ENCODE measurements at places on chromosomes 13 and 19.

GRCh38 chr13:93948162-93948922 lies 531.1 kb downstream of the DCT start:
- no peak for DNase-seq

DNA sequence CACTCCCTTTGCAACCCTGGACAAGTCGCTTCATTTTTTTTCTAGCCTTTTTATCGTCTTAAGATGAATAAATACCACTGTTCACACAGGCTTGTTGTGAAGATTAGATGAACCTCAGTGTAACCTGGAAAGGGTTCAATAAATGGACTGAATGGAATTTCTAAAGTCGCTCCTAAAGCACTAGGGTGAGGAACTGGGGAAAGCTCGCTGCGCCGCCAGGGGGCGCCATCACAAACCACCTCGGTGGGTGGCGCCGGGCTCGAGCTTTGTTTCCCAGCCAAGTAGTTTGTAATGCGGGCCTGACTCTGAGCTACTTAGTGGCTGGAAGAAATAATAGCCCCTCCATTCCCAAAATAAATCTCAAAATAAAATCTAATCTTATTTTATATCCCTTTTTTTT lies 2.2 kb upstream of the CEACAM6 start:
- DNase-seq, result no peak

GRCh38 chr13:91313103-91313502 lies 34.4 kb upstream of the MIR17HG start:
- no peak for DNase-seq

- DNase-seq, result no peak
Observed at GRCh38 chr13:33409673-33410510, 124.3 kb upstream of the STARD13 start.

- no peak for DNase-seq
Observed at GRCh38 chr19:9329999-9330398, 6.0 kb downstream of the ZNF559 start.

GRCh38 chr13:25738342-25739196 lies 313.2 kb downstream of the SHISA2 start:
- peak; percentile 70 for DNase-seq

DNA sequence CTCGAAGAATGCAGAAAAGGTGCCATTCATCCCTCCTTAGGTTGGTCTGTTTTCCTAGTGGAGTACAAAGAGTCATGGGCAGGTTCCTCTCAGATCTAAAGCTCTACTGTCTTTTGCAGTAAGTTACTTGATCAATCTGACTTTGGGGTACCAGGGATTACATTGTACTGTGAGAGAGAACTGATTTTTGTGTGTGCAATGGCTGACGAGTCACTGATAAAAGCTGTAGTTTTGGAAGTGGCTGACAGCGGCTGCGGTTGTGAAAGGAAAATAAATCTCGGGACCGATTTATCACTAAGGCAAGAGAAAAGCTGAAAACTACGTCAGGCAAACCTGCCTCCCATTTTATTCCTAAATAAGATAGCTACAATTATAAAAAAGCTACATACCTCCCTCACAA lies 26.9 kb downstream of the UTP14C start:
- DNase-seq, result no peak

GRCh38 chr19:33194886-33195644 lies 935 bp downstream of the LRP3 start:
- DNase-seq, result no peak

GRCh38 chr19:46634656-46635218 lies 1.3 kb downstream of the GNG8 start:
- no peak for DNase-seq

DNA sequence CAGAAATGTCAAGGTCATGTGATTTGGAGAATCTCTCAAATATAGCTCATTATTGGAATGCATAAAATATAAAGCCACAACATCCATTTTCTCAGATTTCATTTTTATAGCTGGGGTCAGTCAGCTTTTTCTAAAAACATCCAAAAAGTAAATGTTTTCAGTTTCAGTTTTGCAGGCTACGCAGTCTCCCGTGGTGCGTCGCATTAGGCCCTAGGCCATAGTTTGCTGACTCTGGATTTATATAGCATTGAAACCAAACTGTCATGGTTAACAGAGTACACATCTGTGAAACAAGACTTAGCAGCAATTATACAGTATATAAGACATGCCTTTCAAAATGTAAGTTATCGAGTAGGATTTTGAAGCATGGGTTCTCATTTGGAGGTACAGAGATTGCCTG lies 140.0 kb downstream of the IRS2 start:
- DNase-seq, result no peak

DNA sequence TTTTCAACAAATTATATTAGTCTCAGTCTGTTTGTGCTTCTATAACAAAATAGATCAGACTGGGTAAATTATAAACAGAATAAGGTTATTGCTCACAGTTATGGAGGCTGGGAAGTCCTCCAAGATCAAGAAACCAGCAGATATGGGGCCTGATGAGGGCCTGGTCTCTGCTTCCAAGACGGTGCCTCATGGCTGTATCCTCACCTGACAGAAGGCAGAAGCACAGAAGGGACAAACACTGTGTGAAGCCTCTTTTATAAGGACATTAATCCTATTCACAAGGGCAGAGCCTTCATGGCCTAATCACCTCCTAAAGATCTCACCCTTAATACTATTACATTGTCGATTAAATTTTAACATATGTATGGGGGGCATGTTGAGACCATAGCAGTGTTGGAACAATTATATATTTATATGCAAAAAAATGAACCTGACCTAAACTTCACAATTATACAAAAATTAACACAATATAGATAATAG lies 12.7 kb downstream of the F10 start:
- no peak for DNase-seq

DNA sequence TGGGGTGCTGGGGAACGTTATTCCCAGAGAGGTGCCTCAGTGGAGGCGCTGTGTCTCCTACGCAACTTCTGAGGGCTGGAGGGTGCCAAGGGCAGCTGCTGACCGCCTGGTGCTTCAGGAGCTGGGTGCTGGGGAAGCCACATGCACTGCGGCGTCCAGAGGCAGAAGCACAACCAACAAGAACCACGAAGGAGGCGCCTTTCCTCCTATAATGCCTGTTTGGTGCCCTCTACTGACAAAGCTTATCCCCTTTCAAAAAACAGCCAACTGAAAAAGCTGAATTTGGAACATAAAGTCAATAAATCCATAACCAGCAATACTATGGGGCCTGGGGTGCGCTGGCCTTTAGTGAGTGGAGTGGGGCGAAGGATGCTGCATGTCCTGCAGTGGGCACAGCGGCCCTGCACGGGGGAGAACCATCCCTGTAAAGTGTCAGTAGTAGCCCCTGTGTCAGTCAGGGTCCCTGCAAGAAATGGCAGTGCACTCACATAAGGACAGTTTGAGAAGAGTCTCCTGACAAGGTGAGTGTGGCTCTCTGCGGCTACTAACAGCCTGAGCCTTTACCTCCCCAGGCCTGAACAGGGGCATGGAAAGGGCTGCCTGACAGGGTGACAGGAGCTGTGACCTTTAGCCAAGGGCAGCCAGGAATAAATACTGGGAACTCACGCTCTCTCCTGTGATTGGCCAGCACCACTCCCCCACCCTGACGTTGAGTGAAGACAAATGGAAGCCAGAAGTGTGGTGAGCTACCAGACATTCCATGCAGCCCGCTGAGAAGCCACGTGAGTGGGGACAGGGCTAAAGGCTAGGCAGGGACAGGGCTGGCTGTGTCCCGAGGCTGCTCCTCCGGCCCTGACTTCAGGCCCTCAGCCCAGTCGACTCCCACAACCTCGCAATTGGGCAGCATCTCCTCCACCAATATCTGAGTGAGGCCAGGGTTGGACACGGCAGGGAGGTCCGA lies 4.5 kb upstream of the B3GNT8 start:
- no peak for DNase-seq

All from astrocyte (in vitro differentiated cells and primary cell).